ENCODE measurements at places on chromosomes 4 and X.

- no peak for DNase-seq
These were observed 13.4 kb downstream of the TRPC3 start for GRCh38 chr4:121938282-121939092.

DNA sequence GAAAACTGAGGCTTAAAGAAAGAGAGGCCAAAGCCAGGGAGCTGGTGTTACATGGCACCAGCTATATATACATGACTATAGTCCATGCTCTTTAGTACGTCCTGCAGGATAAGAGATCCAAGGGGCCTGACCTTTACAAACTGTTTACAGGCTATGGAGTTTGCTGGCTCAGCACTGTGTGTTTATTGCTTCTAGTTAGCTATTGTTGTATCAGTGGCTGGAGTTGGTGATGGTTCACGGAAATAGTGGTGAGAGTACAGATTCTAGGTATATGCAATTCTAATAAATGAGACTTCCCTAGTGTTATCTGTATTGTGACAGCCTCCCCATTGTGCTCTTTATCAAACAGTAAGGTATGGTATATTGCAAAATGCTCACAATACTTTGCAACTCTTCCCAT is 46.5 kb downstream of the REPS2 start:
- no peak for DNase-seq

DNA sequence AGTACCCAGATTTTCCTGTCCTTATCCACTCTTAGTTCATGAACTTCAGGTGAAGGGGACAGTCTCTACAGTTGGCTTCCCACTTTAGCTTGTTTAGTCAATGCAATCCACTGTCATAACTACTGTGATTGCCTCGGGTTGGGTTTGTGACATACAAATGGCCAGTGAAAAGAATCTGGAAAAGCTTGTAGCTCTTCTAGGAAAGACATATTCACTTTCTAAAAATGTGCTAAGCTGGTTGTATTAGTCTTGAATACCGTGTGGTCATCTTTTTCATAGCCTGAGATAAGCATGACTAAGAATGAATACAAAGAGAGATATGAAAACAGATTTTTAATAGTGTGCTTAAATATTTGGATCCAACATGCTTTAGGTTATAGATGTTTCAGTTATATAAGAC is 1443.5 kb upstream of the IGFBP7 start:
- no peak for DNase-seq

- DNase-seq: no peak
These were observed 69.6 kb upstream of the PCDH18 start for GRCh38 chr4:137601934-137602333.

- no peak for DNase-seq
These were observed 2362.2 kb upstream of the AGA start for GRCh38 chr4:179804440-179804839.

GRCh38 chr4:58734030-58734674 is 1624.0 kb upstream of the IGFBP7 start:
- no peak for DNase-seq

- DNase-seq: no peak
These were observed 249.1 kb upstream of the STS start for GRCh38 chrX:6898371-6898770.

All from effector memory CD8-positive, alpha-beta T cell (primary cell).